ENCODE measurements at places on chromosomes 7 and 10. TPM values are rescaled to one million over a fixed set of nuclear protein-coding genes. Genes with fewer than 3 reads are reported as not detected.
A peak's percentile ranks its signal among the peaks of the same experiment; 100 is the strongest.

Gene GIMAP7
- 23.9 TPM for total RNA-seq

Gene SFRP5
- total RNA-seq: not detected

Gene LMBR1
- 31.8 TPM for total RNA-seq

Gene SAMD9
- 2.1 TPM for total RNA-seq

Gene CALD1
- total RNA-seq: 2.7 TPM

- DNase-seq: no peak
Observed at GRCh38 chr10:21257919-21258318, 267.6 kb downstream of the SKIDA1 start.

DNA sequence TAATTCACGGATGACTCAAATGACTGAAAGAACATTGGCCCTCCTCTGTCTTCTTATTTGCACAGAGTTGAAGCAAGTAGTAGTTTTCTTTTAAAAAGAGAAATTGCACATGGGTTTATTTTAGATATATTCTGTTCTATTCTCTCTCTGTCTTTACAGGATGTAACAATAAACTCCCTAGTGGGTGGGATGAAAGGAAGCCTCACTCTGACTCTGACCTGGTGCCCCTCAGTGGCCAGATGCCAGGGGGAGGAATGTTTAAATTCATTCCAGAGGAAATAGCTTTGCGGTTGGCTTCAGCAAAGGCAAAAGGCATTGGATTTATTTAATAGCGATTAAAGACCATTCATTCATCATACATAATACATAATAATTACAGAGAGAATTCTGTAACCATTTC is 156.4 kb upstream of the MTPN start:
- no peak for DNase-seq

DNA sequence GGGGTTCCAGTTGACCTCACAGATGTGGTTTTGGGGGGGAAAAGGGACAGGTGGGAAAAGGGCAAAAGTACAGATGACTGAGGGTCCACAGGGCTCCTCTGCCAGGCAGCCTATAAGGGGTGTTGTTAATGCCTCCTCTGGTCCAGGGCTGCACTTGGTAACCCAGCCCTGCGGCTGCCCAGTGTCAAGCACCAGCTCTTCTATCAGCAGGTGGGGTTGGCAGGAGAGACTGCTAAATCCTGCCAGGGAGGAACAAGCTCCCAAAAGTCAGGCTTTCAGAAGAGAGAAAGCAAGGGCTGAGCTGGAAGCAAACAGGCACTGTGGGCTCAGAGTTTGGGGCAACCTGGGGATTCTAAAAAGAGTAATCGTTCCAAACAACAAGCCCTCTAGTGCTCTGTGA is 39.1 kb downstream of the LRRC20 start:
- DNase-seq: no peak

DNA sequence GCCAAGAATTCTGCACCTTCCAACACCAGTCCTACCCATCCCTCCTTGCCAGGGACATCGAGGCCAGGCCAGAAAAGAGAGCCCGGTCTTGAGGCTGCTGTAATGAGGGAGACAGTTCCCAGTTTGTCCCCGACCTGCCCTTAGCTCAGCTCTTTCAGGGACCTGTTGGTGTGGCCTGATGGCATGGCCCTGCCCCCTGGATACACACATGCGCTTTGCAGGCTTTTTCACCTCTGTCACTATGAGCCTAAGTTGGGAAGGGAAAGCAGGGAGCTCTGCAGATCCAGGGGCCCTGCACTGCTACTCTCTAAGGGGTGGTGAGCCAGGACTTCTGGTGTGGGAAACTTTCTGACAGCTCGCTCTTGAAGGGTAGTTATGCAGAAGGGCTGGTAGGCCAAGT is 2.1 kb downstream of the SCD start:
- DNase-seq: no peak

DNA sequence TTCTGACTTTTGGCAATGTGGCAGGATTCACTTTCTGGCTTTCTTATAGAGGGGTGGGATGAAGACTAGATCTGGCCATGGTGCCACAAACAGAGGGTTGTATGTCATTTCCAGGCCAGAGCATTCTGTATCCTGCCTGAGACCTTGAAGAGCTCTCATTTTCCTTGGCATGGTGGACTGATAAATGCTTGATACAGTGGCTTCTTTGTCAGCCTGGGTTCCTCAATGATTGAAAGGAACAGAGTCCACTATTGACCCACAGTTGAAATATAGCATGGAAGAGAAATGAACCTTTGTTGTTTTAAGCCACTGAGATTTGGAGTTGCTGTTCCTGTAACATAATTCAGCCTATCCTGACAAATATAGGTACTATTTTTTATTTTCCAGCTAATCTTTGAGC is 462.7 kb downstream of the SUGCT start:
- no peak for DNase-seq

GRCh38 chr7:28684650-28685241 is 272.4 kb downstream of the CREB5 start:
- no peak for DNase-seq

GRCh38 chr10:19979628-19980027 is 163.4 kb downstream of the PLXDC2 start:
- DNase-seq: no peak

DNA sequence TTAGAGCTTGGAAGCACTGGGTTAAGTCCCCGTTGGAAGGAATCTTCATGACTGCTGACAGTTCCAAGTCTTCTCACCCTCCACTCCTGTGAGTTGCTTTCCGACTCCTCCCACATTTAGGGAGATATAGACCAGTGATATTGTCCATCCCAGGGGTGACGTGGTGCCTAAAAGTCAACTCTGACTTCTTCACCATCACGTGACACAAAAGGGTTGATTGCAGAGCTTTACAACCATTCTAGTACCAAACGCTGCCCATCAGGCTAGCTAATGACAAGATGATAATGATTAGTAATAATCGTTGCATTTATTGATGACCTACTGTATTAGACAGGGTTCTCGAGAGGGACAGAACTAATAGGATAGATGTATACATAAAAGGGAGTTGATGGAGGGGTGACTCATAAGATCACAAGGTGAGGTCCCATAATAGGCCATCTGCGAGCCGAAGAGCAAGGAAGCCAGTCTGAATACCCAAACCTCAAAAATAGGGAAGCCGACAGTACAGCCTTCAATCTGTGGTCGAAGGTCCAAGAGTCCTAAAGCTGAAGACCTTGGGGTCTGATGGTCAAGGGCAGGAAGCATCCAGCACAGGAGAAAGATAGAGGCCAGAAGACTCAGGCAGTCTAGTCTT is 85.3 kb upstream of the CARD11 start:
- no peak for DNase-seq

GRCh38 chr10:72134785-72135767 is 46.7 kb upstream of the SPOCK2 start:
- no peak for DNase-seq

- no peak for DNase-seq
Observed at GRCh38 chr7:82173400-82174021, 270.1 kb downstream of the CACNA2D1 start.

- DNase-seq: no peak
Observed at GRCh38 chr7:101729241-101729883, 88.1 kb upstream of the CUX1 start.

- peak; percentile 29 for DNase-seq
Observed at GRCh38 chr7:22726345-22726906, 574 bp upstream of the IL6 start.

Data from activated T-cell treated with anti-CD3 and anti-CD28 coated beads, Interleukin-2, amount 50 U/mL, for 4 hours (primary cell).